Endothelial cell (in vitro differentiated cells): ENCODE measurements at places on chromosomes 7 and 10. TPM values are rescaled to one million over a fixed set of nuclear protein-coding genes. Genes with fewer than 3 reads are reported as not detected.

DNA sequence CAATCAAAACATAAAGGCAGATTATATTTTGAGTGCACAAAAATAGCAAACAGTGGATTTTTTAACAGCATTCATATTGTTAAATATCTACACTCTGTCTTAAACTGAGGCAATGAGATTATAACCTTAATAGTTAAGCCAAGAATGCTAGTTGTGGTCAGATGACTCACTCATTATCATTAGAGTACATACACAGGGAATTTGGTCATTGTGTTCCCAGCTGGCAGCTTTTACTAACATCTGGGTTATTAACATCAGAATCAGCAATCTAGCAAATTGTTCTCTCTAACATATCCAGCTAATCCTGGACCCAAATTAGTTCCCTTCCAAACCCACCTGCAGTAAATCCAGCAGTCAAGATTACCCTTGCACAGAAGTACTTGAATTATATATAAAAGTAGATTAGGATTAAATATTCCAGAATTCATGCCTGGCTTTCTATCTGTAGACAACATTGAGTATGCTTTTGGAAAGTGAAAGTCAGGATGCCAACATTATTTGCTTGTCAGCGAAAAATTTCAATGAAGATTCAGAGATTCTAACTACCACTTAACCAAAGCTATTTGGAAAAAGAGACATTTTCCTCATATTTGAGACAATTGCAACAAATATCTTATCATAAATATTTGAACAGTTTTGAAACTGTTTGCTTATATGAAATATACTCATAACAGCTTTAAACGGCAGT lies 1035.6 kb upstream of the PHF14 start:
- no peaks in the 10 kb centered on the region for H3K4me1 ChIP-seq
- no peak overlapping the region for H3K4me3 ChIP-seq
- no peaks in the 10 kb centered on the region for H3K27me3 ChIP-seq
- H3K36me3 ChIP-seq: no peaks in the 10 kb centered on the region

DNA sequence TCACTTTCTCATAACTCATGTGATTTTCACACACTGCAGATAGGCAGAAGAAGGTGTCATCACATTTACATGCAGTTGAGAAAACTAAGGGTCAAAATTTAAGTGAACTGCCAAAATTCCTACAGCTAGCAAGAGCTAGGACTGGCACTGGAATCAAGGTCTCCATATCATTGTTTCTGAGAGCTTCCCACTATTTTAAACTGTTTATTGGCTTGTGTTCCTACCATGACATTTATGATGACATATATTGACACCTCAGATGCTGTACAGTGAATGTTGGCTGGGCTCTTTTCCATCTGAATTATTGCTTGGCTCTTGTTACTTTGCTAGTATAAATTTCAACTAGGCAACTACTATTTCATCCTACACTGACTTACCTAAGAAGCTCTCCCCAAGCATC lies 2.0 kb downstream of the THSD7A start:
- DNase-seq: no peak
- H3K36me3 ChIP-seq: no peaks in the 10 kb centered on the region
- no peak overlapping the region for H3K27ac ChIP-seq
- peak overlapping the region; percentile 97 for H3K4me3 ChIP-seq

GRCh38 chr10:47161465-47161864 lies 138.5 kb upstream of the GDF10 start:
- peaks cover 2% of the 10 kb centered on the region for H3K27me3 ChIP-seq
- H3K4me3 ChIP-seq: no peak overlapping the region
- no peak overlapping the region for H3K27ac ChIP-seq
- H3K36me3 ChIP-seq: no peaks in the 10 kb centered on the region

- no peak overlapping the region for H3K27ac ChIP-seq
- peaks cover 18% of the 10 kb centered on the region for H3K36me3 ChIP-seq
- DNase-seq: peak; percentile 55
- peak overlapping the region; percentile 92 for H3K4me3 ChIP-seq
Observed at GRCh38 chr7:76282344-76283253, 19.9 kb upstream of the HSPB1 start.

DNA sequence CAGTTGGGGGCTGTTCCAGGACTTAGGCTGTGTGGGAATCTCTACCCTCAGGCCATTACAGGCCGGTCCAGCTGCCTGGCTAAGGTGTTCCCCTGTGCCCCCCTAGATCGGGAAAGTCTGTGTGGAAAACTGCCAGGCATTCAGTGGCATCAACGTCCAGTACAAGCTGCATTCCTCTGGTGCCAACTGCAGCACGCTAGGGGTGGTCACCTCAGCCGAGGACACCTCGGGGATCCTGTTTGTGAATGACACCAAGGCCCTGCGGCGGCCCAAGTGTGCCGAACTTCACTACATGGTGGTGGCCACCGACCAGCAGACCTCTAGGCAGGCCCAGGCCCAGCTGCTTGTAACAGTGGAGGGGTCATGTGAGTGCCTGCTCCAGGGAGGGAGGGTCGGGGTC lies 27.1 kb upstream of the CSGALNACT2 start:
- peaks cover 10% of the 10 kb centered on the region for H3K27me3 ChIP-seq
- H3K4me3 ChIP-seq: no peak overlapping the region
- no peaks in the 10 kb centered on the region for H3K4me1 ChIP-seq
- no peaks in the 10 kb centered on the region for H3K36me3 ChIP-seq
- H3K27ac ChIP-seq: no peak overlapping the region
- DNase-seq: no peak

- no peak overlapping the region for H3K27ac ChIP-seq
- no peaks in the 10 kb centered on the region for H3K4me1 ChIP-seq
- no peaks in the 10 kb centered on the region for H3K27me3 ChIP-seq
- no peak overlapping the region for H3K4me3 ChIP-seq
- H3K36me3 ChIP-seq: no peaks in the 10 kb centered on the region
Observed at GRCh38 chr10:117980216-117980615, 66.5 kb downstream of the RAB11FIP2 start.

GRCh38 chr7:3229904-3230470 lies 71.1 kb upstream of the SDK1 start:
- H3K4me1 ChIP-seq: no peaks in the 10 kb centered on the region
- no peak for DNase-seq
- no peaks in the 10 kb centered on the region for H3K36me3 ChIP-seq
- no peak overlapping the region for H3K4me3 ChIP-seq

- H3K27ac ChIP-seq: no peak overlapping the region
- no peak overlapping the region for H3K4me3 ChIP-seq
- no peaks in the 10 kb centered on the region for H3K4me1 ChIP-seq
Observed at GRCh38 chr7:44368885-44369284, 43.5 kb upstream of the CAMK2B start.

- DNase-seq: no peak
- H3K4me3 ChIP-seq: no peak overlapping the region
- peaks cover 8% of the 10 kb centered on the region for H3K36me3 ChIP-seq
Observed at GRCh38 chr10:112819231-112819630, 130.8 kb upstream of the TCF7L2 start.

DNA sequence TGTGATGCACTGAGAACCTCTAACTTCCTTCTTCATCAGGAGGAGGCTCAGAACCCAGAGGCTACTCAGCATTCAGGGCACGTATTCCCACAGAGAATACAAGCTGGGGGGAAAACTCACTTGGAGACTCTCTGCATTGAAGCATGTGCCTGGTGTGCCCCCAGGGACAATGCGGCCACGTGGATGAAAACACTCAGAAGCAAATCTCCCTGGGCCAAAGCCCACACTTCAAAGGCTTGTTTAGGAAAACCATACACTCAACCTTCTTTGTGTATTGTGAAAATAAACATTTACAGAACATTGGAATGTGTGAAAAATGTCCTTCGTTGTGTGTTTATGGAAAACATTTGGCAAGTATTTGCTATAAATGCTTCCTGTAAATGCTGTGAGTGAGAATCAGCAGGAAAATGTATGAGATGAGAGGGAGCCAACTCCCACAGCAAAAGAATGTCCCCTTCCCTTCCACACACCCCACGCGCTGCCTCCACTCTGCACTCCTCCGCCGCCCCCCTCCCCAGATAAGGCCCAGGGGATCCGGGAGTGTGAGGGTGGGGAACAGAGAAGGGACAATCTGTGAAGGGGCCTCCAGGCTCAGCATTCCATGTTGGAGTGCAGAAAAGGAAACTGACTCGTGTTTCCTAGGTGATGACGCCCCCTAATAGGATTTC lies 339.5 kb downstream of the ELMO1 start:
- no peak for DNase-seq
- no peak overlapping the region for H3K4me3 ChIP-seq
- peaks cover 15% of the 10 kb centered on the region for H3K27me3 ChIP-seq
- H3K4me1 ChIP-seq: peaks cover 17% of the 10 kb centered on the region

DNA sequence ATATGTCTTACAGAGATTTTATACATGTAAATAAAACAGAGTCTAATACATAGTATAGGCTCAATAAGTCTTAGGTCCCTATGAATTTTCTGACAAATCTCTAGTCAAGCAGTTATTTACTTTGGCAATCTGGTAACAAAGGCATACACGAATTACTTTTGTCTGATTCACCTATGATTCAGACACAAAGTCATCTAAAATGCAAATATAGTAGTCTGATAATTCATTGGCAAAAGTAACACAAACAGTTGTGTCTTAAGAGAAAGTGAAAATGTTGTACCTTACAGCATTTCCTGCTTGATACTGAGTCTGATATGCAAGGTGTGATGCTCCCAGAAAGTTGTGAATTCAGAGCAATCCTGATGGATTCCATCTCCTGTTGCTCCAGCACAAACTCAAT lies 209.4 kb upstream of the PRSS1 start:
- no peak overlapping the region for H3K4me3 ChIP-seq
- no peak overlapping the region for H3K27ac ChIP-seq
- peaks cover 7% of the 10 kb centered on the region for H3K4me1 ChIP-seq
- no peak for DNase-seq

GRCh38 chr10:118045837-118046394 lies 825 bp downstream of the RAB11FIP2 start:
- no peak for DNase-seq
- peaks cover 11% of the 10 kb centered on the region for H3K4me1 ChIP-seq
- peaks cover 9% of the 10 kb centered on the region for H3K27me3 ChIP-seq
- peak overlapping the region; percentile 93 for H3K4me3 ChIP-seq
- peak overlapping the region; percentile 83 for H3K27ac ChIP-seq

DNA sequence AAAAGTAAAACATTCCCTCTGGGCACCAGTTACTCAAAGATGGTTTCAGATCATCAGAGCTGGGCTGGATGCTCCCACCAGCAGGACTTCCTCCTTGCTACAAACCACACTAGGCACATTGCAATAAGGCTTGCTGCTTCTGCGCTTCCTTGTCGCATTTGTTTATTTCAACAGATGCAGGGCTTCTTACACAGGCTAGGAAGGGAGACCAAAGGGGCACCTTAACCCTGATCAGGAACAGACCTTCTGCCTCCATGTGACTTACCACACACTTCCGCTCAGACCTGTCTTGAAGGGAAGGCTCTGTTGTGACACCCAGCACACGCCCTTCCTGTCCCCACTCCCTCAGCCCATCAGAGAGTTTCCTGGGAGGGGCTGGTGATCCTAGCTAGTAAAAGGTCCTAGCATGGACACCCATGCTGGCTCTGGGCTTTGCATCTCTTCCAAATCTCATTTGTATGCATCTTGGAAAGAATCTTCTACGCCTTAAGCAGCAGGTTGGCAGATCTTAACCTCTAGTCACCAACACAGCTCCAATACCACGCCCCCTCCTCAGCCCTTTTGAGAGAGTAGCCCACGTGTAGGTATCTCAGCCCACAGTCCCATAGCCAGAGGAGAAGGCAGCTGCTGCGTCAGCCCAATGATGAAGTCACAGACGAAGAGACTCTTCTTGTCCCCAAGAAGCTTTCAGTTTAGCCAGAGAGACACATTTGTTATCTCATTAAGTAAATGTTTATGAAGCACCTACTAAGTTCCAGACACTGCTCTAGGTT lies 47.1 kb upstream of the SVIL start:
- peaks cover 76% of the 10 kb centered on the region for H3K36me3 ChIP-seq
- no peak for DNase-seq
- H3K4me1 ChIP-seq: peaks cover 9% of the 10 kb centered on the region
- H3K4me3 ChIP-seq: peak overlapping the region; percentile 76

GRCh38 chr7:151088856-151089699 lies 2.8 kb downstream of the AGAP3 start:
- peak overlapping the region; percentile 100 for H3K27ac ChIP-seq
- peak; percentile 86 for DNase-seq
- H3K27me3 ChIP-seq: peaks cover 23% of the 10 kb centered on the region
- peak overlapping the region; percentile 99 for H3K4me3 ChIP-seq
- peaks cover 16% of the 10 kb centered on the region for H3K36me3 ChIP-seq

- peaks cover 8% of the 10 kb centered on the region for H3K4me1 ChIP-seq
- no peaks in the 10 kb centered on the region for H3K36me3 ChIP-seq
- no peak for DNase-seq
Observed at GRCh38 chr10:4643471-4643870, 182.5 kb upstream of the AKR1E2 start.

DNA sequence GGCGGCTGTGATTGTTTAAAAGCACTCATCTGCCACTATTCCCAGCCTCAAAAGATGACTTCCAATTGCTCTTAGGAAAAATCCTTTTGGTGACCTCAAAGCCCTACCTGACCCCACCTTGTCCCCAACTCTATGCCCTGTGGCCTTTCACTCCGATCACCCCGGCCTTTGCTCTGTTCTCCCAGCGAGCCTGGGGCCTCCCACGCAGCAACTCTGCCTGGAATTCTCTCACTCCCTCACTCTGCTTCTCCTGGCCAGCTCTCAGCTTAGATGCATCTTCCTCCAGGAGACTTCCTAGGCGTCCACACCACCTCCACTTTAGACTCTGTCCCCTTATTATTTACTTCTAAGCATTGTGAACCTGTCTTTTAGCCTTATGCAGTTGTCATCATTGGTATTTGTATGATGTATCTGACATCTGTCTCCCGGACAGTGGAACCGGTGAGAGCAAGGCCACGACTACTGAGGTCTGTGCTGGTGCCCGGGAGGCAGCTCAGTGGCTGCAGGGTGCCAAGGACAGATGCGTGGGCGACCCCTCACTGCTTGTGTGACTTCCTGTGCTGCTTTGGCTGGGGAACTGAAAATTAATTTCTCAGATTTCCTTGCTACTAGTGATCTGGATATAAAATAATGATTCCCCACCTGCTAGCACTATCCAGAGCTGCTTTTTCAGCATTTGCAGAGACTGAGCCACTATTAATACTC lies 63.0 kb downstream of the PIP4K2A start:
- H3K27me3 ChIP-seq: no peaks in the 10 kb centered on the region
- peak overlapping the region; percentile 72 for H3K27ac ChIP-seq
- DNase-seq: no peak
- H3K4me3 ChIP-seq: peak overlapping the region; percentile 69

The ACBD5 gene
- 14.8 TPM for total RNA-seq

The ANKRD7 gene
- total RNA-seq: 2.8 TPM

The VSIR gene
- total RNA-seq: 86.1 TPM

The IGFBP3 gene
- 125 TPM for total RNA-seq

The PNLIPRP3 gene
- not detected for total RNA-seq

The KCNMA1 gene
- total RNA-seq: 5.1 TPM

The NRG3 gene
- total RNA-seq: 8.2 TPM

The BMPR1A gene
- 20.8 TPM for total RNA-seq

The ELN gene
- total RNA-seq: 44.8 TPM

The COL28A1 gene
- not detected for total RNA-seq

The VGF gene
- total RNA-seq: 0.77 TPM

The AHR gene
- 73.9 TPM for total RNA-seq

The DPYSL4 gene
- total RNA-seq: 15.0 TPM
